ENCODE measurements at places on chromosomes 12 and 14.

GRCh38 chr12:108855284-108856169, 1.9 kb downstream of the SSH1 start:
- DNase-seq: no peak

GRCh38 chr14:79424462-79424861, 786.8 kb downstream of the DIO2 start:
- no peak for DNase-seq

DNA sequence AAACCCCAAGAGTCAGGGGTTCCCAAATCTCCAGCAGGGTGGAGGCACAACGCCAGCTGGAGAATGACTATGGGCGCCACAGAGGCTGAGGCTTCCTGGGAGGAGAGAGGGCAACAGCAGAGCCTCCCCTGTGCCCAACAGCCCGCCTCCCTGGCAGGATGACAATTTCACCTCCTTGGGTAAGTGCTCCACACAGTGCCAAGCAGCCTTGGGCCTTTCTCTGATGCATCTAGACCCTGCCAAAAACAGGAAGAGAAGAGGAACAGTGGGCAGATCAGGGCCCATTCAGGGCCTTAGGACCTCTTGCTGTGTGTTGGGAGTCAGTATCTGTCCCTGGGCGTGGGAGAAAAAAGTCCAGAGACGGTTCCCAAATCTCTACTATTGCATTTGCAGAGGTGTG, 5.0 kb upstream of the OR10P1 start:
- no peak for DNase-seq

- no peak for DNase-seq
These were observed 6.0 kb downstream of the CACNA1C start for GRCh38 chr12:2058837-2059236.

GRCh38 chr12:53217931-53218307, 10.9 kb upstream of the ITGB7 start:
- DNase-seq: no peak

DNA sequence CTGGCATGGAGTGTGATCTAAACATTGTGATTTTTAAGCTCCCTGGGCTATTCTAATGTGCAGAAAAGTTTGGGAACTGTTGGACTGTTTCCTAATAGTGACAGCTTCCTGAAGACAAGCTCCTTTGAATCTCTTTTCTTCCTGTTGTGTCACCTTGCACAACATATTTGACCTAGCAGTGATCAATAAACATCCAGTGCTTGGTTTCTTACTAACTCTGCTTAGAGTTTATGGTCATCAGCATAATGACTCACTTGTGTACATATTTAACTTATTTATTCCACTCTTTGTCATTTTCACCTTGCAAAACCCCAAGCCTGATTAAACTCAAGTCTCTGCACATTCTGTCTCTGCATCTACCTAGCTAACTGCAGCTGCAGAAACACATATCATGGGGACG, 27.3 kb upstream of the TBC1D30 start:
- no peak for DNase-seq

- DNase-seq: no peak
These were observed 105.2 kb downstream of the MED13L start for GRCh38 chr12:116172224-116172849.
